ENCODE measurements at places on chromosomes 2 and 18.

DNA sequence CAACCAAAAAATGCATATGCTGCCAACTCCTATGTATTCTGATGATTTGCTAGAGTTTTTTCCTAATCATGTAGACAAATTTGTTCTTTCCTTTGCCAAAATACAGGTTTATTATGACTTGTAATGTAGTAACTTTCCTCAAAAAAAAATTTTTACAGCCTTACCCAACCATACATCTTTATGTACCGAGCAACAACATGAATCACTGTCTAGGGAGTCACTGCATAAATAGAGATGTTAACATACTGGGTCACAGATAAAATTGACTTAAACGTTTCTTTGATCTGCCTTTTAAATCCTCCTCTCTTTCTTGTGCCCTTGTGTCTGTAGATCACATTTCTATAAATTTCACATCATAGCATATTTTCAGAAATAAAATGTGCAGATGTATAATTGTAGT lies 143.6 kb downstream of the MBD2 start:
- no peak for DNase-seq

DNA sequence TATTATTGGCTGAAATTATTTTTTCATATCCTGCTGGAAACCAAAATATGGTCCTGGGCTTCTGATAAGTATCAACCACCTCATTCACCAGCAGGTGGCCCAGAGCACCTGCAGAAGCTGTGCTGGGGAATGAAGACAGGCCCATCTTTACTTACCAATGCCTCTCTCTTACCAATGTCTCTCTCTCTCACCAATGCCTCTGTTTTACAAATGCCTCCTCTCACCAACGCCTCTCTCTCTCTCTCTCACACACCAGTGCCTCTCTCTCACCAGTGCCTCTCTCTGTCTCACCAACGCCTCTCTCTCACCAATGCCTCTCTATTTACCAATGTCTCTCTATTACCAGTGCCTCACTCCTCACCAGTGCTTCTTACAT lies 2.3 kb upstream of the MAL start:
- peak; percentile 46 for DNase-seq

GRCh38 chr18:5982332-5982731 lies 87.0 kb upstream of the TMEM200C start:
- no peak for DNase-seq

GRCh38 chr2:138105358-138105757 lies 141.1 kb downstream of the HNMT start:
- DNase-seq, result no peak

GRCh38 chr18:34738175-34738894 lies 28.2 kb downstream of the DTNA start:
- DNase-seq, result no peak

DNA sequence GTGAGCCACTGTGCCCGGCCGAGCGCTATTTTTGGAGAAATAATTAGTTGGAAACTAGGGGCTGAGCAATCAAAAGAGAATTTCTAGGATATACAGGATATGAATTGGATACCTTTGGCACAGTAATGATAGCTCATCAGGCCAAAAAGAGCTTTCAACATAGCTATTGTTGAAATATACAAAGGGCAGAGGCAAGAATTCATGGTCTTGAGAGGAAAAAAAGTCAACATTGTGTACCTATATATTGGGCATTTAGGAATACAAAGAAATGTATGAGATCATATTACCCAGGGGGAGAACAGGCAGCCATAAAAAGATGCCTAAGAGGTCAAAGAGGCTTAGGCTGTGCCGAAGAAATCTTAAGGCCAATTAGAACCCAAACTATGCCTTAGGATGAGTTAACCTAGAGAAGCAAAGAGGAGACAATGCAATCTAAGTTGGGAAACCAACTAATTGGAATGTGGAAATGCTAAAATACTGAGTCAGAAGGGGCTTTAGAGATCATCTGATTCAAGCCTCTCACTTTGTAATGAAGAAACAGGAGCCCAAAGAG lies 99.0 kb downstream of the RBBP8 start:
- no peak for DNase-seq

DNA sequence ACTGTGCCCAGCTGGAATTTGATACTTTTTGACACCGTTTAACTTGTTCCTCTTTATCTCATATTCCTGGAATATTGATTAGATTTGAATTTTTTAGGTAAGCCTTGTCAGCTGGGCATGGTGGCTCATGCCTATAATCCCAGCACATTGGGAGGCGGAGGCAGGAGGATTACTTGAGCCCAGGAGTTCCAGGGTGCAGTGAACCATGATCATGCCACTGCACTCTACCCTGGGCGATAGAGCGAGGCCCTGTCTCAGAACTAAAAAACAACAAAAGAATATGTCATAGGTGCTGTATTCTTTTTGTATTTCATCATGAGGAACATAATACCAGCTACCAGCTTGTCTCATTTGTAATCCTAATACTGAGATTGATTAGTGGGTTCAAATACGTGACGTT lies 90.3 kb downstream of the ZNF532 start:
- DNase-seq, result no peak

DNA sequence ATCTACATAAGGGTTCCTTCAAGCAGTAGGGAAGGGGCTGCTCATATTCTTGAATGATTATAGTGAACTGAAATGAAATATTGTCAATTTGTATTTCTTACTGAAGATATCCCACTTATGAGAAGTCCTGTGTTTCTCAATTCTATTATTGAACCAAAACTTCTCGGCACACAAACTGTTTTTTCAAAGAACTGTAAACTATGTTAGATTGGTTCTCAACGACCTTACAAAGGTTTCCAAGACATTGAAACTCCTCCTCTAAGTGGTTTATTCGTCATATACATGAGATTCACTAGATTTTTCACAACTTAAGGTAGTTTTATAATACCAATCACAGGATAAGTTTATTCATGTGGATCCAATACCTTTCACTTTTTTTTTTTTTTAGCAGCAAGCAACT lies 1.4 kb downstream of the CCL20 start:
- no peak for DNase-seq

- no peak for DNase-seq
Measured at GRCh38 chr18:8480506-8481328, 128.5 kb upstream of the RAB12 start.

GRCh38 chr2:26070730-26071129 lies 36.8 kb downstream of the RAB10 start:
- DNase-seq, result no peak

GRCh38 chr2:168810235-168810634 lies 7.8 kb downstream of the NOSTRIN start:
- no peak for DNase-seq

GRCh38 chr2:109174626-109175349 lies 45.8 kb downstream of the SH3RF3 start:
- no peak for DNase-seq

DNA sequence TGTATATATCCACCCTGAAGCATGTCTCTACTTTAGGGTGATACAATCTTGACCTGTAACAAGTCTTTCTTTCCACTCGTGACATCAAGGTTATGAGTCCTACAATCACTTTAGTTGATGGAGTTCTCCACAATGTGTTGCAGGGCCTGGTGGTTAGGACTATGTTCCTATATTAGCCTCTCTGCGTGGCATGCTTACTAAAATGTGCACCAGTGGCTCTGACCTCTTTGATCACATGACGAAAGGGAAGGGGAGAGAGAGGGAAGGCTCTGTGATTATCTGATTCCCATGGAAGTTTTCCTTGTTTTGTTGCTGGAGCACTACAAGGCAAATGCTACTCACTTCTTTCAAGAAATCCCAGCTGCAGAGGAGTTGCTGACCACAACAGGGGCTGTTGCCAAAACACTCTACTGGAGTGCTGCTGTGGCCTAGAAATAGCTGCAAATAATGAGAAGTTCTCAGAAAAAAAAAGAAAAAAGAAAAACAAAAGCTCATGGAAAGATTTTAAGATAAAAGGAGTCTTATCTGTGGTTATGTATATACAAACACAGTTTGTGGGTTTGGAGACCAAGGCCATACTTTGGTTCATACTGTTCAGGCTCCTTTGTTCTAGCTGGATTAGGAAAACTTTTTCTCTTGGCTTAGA lies 272.8 kb upstream of the MMADHC start:
- no peak for DNase-seq

GRCh38 chr2:236196366-236196765 lies 28.2 kb upstream of the GBX2 start:
- no peak for DNase-seq

GRCh38 chr2:158457092-158457825 lies 507 bp downstream of the PKP4 start:
- peak; percentile 44 for DNase-seq

DNA sequence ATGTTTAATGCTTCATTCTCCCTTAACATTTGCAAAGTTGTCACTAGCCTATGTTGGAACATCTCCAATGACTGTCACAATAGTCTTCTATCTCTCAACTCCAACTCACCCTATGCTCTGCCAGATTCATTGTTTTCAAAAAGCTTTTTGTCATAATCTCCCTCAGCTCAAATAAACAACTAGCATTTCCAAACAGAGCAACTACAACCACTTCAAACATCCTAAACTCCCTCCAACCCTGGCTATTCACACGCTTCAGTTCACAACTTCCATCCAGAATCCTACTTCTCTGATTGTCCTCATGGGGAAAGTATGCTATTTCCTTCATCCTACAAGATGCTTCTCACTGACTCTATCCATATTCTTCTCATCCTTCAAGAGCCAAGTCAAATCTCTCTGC lies 139.2 kb upstream of the VRK2 start:
- no peak for DNase-seq

GRCh38 chr2:240298803-240299709 lies 136.4 kb upstream of the GPC1 start:
- no peak for DNase-seq

GRCh38 chr2:85911097-85911496 lies 22.3 kb upstream of the ST3GAL5 start:
- no peak for DNase-seq

DNA sequence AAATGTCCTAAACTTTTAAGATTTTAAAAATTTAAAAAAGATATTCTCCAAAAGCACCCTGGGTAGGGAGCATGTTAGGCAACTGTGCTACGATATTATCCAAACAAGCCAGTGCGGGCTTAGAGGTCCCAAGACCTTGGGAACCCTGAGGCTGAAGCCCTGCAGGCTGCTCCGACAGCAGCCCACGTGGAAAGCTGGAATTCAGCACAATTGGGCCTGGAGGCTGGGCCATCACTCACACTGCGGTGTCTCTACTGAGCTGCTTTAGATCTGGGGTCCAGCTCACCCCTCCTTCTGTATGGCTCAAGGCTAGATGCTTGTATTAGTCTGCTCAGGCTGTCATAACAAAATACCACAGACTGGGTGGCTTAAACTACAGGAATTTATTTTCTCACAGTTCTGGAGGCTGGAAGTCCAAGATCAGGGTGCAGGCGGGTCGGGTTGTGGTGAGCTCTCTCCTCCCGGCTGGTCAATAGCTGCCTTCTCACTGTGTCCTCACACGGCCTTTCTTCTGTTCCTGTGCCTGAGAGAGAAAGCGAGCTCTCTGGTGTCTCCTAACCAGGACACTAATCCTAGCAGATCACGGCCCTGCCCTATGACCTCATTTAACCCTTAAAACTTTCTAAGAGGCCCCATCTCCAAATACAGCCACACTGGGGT lies 42.5 kb downstream of the DPYSL5 start:
- DNase-seq, result no peak

DNA sequence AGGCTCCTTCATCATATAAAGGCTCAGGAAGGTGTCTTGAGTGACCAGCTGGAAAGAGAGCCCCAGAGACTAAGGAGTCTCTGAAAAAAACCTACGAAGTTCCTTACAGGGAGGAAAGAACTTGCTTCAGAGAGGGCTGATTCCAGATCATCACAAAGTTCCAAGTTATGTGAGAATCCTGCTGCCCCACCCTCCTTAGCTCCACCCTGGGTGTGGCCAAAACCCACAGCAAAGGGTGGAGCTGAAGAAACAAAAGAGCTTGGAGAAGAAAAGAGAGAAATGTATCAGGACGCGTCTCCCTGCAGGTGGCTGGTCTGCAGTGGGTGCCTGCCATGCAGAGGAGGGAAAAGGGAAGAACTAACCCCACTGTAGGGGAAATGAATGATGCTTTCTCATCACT lies 32.8 kb upstream of the ZNF396 start:
- no peak for DNase-seq

- no peak for DNase-seq
Measured at GRCh38 chr18:78293540-78293939, 686.1 kb upstream of the SALL3 start.

GRCh38 chr2:20615068-20615465 lies 35.8 kb downstream of the HS1BP3 start:
- DNase-seq, result no peak

- no peak for DNase-seq
Measured at GRCh38 chr2:236286873-236287545, 22.8 kb upstream of the ASB18 start.

- DNase-seq, result no peak
Measured at GRCh38 chr2:1024981-1025380, 74.3 kb downstream of the SNTG2 start.

DNA sequence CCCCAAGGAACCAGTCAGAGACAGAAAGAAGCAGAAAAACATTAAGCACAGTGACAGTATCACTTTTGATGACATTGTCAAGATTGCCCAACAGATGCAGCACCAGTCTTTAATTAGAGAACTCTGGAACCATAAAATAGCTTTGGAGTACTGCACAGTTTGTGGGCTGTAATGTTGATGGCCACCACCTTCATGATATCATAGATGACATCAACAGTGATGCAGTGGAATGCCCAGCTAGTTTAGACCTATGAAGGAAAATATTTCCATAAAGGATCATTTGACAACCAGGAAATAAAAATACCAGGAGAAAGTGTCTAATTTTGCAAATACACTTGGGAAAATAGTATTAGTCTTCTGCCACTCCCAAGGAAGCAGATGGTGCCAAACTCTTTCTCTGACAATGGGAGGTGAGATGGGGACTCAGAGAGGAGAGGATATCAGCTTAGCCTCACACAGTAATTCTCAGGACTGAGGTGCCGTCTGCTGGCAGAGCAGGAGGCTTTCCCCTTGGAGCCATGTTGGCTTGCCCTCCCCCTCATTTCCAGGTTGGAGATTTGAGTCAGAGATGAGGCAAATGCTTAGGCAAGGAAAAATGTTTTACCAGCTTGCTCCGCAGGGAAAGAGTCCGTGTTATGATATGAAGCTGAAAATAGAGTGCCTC lies 107.5 kb upstream of the CELF4 start:
- DNase-seq, result no peak

- no peak for DNase-seq
Measured at GRCh38 chr2:214035091-214035852, 375.6 kb upstream of the VWC2L start.

DNA sequence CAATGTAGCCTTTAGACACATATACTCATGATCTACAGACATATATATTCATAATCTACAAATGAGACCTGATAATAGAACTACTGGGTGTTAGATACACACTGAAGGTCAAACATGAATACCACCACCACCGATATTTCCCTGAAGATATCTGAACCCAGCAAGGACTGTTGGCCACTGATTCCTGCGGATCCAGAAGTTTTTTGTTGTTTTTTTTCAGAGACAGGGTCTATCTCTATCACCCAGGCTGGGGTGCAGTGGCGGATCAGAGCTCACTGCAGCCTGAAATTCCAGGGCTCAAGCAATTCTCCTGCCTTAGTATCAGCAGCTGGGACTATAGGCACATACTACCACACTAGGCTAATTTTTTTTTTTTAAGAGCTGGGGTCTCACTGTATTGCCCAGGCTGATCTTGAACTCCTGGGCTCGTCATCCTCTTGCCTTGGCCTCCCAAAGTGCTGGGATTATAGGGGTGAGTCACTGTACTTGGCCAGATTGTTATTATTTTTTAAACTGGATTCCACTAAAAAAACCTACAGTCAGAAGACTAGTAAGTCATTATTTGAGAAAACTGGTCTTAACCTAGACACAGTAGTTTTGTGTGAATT lies 1.8 kb downstream of the METTL5 start:
- no peak for DNase-seq
